Activated T-helper 17 cell treated with anti-CD3 and anti-CD28 coated beads, Interleukin-2, amount 50 U/mL, for 72 hours (primary cell): ENCODE measurements at places on chromosomes 2 and 18. TPM values are rescaled to one million over a fixed set of nuclear protein-coding genes. Genes with fewer than 3 reads are reported as not detected.

GPR45 gene
- not detected for total RNA-seq

SIX3 gene
- not detected for total RNA-seq

ELP2 gene
- 95.8 TPM for total RNA-seq

SKOR2 gene
- total RNA-seq, result not detected

MEP1B gene
- total RNA-seq, result 0.11 TPM

CRACDL gene
- total RNA-seq, result 0.16 TPM

NEB gene
- 0.63 TPM for total RNA-seq

GAREM2 gene
- 2.1 TPM for total RNA-seq

DNA sequence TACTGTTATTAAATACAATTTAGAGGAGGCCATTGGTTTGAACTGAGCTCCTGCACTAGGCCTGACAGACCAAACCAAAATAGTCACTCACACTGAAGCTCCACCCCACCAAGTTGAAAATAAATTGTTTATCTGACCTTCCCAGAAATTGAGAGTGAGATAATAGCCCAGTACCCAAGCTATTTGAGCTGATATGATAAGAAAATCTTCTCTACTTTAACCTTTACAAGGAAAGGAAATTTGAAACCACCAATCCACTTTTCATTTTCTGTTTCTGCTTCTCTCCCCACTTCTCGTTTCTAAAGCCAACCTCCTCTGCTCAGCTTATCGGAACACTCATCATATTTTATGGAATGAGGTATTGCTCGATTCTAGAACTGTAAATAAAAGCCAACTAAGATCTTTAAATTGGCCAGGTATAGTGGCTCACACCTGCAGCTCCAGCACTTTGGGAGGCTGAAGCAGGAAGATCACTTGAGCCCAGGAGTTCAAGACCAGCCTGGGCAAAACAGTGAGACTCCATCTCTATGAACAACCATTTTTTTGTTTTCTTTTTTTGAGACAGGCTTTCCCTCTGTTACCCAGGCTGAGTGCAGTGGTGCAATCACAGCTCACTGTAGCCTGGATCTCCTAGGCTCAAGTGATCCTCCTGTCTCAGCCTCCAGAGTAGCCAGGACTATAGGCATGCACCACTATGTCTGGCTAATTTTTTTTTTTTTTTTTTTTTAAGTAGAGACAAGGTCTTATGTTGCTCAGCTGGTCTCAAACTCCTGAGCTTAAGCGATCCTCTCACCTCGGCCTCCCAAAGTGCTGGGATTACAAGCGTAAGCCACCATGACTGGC lies 13.3 kb upstream of the GALM start:
- peak overlapping the region; percentile 73 for H3K4me3 ChIP-seq
- H3K27ac ChIP-seq, result peak overlapping the region; percentile 92
- H3K36me3 ChIP-seq, result no peaks in the 10 kb centered on the region
- peaks cover 41% of the 10 kb centered on the region for H3K4me1 ChIP-seq
- peak; percentile 20 for ATAC-seq

- peak overlapping the region; percentile 84 for H3K27ac ChIP-seq
- peaks cover 24% of the 10 kb centered on the region for H3K4me1 ChIP-seq
- H3K4me3 ChIP-seq, result peak overlapping the region; percentile 43
- no peaks in the 10 kb centered on the region for H3K27me3 ChIP-seq
- ATAC-seq, result peak; percentile 46
- peaks cover 97% of the 10 kb centered on the region for H3K36me3 ChIP-seq
Observed at GRCh38 chr2:101264360-101264939, 11.8 kb downstream of the CNOT11 start.

GRCh38 chr2:113183264-113183663 lies 9.5 kb downstream of the PSD4 start:
- peak overlapping the region; percentile 44 for H3K27ac ChIP-seq
- H3K36me3 ChIP-seq, result peaks cover 100% of the 10 kb centered on the region
- H3K4me3 ChIP-seq, result peak overlapping the region; percentile 89
- ATAC-seq, result no peak
- H3K27me3 ChIP-seq, result no peaks in the 10 kb centered on the region

- H3K27ac ChIP-seq, result no peak overlapping the region
- no peaks in the 10 kb centered on the region for H3K4me1 ChIP-seq
- H3K4me3 ChIP-seq, result no peak overlapping the region
- ATAC-seq, result no peak
- H3K27me3 ChIP-seq, result no peaks in the 10 kb centered on the region
- no peaks in the 10 kb centered on the region for H3K36me3 ChIP-seq
Observed at GRCh38 chr18:22394428-22394827, 23.3 kb downstream of the CTAGE1 start.

DNA sequence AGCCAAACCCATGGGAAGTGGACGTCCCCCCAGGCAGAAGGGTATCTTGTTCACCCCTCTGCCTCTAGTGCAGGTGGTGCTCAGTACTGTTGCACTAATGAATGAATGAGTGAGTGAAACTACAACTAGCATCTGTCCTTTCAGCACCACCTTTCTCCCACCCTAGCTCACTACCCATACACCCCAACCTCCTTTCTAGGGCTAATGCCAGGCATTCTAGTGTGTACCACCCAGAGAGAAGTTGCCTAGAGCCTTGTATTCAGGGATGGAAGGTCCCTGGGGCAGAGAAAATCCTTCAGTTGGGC lies 22.5 kb downstream of the CCT7 start:
- peaks cover 52% of the 10 kb centered on the region for H3K36me3 ChIP-seq
- no peaks in the 10 kb centered on the region for H3K4me1 ChIP-seq
- no peaks in the 10 kb centered on the region for H3K27me3 ChIP-seq
- H3K27ac ChIP-seq, result peak overlapping the region; percentile 76
- peak; percentile 12 for ATAC-seq

GRCh38 chr2:183038341-183039300 lies at the start of gene NCKAP1:
Gene NCKAP1 (minus strand): TSS chr2:183038457. CDS start chr2:183038099, 358 bp downstream.
- H3K27me3 ChIP-seq, result peaks cover 35% of the 10 kb centered on the region
- peak within 1 kb of the TSS; percentile 90 for H3K4me3 ChIP-seq
- peak; percentile 89 for ATAC-seq
- peaks cover 13% of the 10 kb centered on the region for H3K4me1 ChIP-seq
- peak within 1 kb of the TSS; percentile 85 for H3K27ac ChIP-seq

- no peaks in the 10 kb centered on the region for H3K27me3 ChIP-seq
- no peak overlapping the region for H3K4me3 ChIP-seq
- H3K27ac ChIP-seq, result no peak overlapping the region
Observed at GRCh38 chr2:64770137-64770780, 116.5 kb upstream of the SERTAD2 start.

GRCh38 chr18:51038110-51038509 lies 8.1 kb downstream of the SMAD4 start:
- H3K4me1 ChIP-seq, result peaks cover 58% of the 10 kb centered on the region
- peaks cover 36% of the 10 kb centered on the region for H3K36me3 ChIP-seq
- H3K27me3 ChIP-seq, result no peaks in the 10 kb centered on the region

DNA sequence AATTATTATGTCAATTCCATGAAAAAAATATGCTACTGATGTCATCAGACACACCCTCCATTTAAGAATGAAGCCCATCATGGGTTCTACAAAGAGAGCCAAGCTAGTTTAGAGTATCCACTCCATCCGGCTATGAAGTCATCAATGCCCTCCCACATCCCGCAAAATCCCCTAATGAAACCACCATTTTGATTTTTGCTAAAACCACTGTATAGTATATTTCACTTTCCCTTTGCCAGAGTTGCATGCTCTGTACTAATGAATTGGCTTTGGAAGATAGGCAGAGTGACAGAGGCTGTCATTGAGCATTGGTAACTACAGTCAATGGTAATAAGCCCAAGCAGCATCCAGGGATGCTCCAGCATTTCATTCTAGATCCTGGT lies 118.6 kb downstream of the ANKRD44 start:
- no peaks in the 10 kb centered on the region for H3K27me3 ChIP-seq
- peaks cover 14% of the 10 kb centered on the region for H3K36me3 ChIP-seq
- ATAC-seq, result peak; percentile 91
- H3K4me3 ChIP-seq, result peak overlapping the region; percentile 71
- H3K27ac ChIP-seq, result peak overlapping the region; percentile 80

GRCh38 chr18:55856229-55856628 lies 268.2 kb upstream of the TCF4 start:
- no peaks in the 10 kb centered on the region for H3K36me3 ChIP-seq
- H3K4me3 ChIP-seq, result no peak overlapping the region
- no peaks in the 10 kb centered on the region for H3K27me3 ChIP-seq
- no peak for ATAC-seq
- no peaks in the 10 kb centered on the region for H3K4me1 ChIP-seq
- H3K27ac ChIP-seq, result no peak overlapping the region

DNA sequence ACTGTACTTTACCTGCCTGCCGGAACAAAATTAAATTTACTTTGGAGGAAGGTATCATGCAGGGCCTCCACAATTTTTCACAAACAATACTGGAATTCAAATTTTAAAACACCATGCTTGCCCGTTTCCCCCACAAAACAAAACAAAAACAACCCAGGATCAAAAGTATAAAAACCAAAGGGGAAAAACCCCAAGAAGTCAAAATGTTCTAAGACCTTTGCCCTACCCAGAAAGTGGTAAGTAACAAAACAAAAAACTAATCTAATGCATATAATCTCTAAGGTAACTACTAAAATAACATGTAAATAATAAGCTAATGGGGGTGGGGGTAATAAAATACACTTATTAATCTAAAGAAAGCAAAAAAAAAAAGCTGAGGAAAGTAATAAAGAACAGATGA lies 60.5 kb downstream of the CUL3 start:
- no peaks in the 10 kb centered on the region for H3K27me3 ChIP-seq
- H3K27ac ChIP-seq, result peak overlapping the region; percentile 73
- peaks cover 60% of the 10 kb centered on the region for H3K4me1 ChIP-seq
- peak overlapping the region; percentile 51 for H3K4me3 ChIP-seq
- peaks cover 64% of the 10 kb centered on the region for H3K36me3 ChIP-seq

DNA sequence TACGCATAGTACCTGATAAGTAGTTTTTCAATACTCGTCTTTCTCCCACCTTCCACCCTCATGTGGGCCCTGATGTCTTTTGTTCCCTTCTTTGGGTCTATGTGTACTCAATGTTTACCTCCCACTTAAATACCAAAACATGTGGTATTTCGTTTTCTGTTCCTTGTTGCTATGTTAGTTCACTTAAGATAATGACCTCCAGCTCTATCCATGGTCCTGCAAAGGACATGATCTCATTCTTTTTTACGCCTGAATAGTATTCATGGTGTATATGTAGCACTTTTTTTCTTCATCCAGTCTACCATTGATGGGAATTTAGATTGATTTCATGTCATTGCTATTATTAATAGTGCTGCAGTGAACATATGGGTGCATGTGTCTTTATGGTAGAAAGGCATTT lies 310.4 kb upstream of the VWC2L start:
- no peaks in the 10 kb centered on the region for H3K27me3 ChIP-seq
- H3K27ac ChIP-seq, result no peak overlapping the region
- no peaks in the 10 kb centered on the region for H3K36me3 ChIP-seq
- no peaks in the 10 kb centered on the region for H3K4me1 ChIP-seq
- no peak for ATAC-seq

- peak; percentile 88 for ATAC-seq
- peaks cover 17% of the 10 kb centered on the region for H3K36me3 ChIP-seq
- H3K27me3 ChIP-seq, result peaks cover 10% of the 10 kb centered on the region
- H3K4me1 ChIP-seq, result peaks cover 22% of the 10 kb centered on the region
Observed at GRCh38 chr2:317501-318424, 29.9 kb upstream of the ALKAL2 start.

GRCh38 chr18:3873698-3874097 lies 423.7 kb downstream of the TGIF1 start:
- H3K27ac ChIP-seq, result no peak overlapping the region
- no peaks in the 10 kb centered on the region for H3K36me3 ChIP-seq
- peaks cover 37% of the 10 kb centered on the region for H3K27me3 ChIP-seq
- no peak overlapping the region for H3K4me3 ChIP-seq

GRCh38 chr18:5309888-5310470 lies 14.5 kb upstream of the ZBTB14 start:
- no peaks in the 10 kb centered on the region for H3K36me3 ChIP-seq
- peak overlapping the region; percentile 71 for H3K4me3 ChIP-seq
- H3K4me1 ChIP-seq, result peaks cover 6% of the 10 kb centered on the region
- no peaks in the 10 kb centered on the region for H3K27me3 ChIP-seq
- peak overlapping the region; percentile 33 for H3K27ac ChIP-seq
